HT1080 (cell line): ENCODE measurements at places on chromosomes 4 and X. TPM values are rescaled to one million over a fixed set of nuclear protein-coding genes. Genes with fewer than 3 reads are reported as not detected.
A peak's percentile ranks its signal among the peaks of the same experiment; 100 is the strongest.

The BMPR1B gene
- 3.2 and 4.7 TPM in 2 replicates for total RNA-seq

The HMGB2 gene
- total RNA-seq, result 293 and 294 TPM in 2 replicates

The SASH3 gene
- 0.03 TPM in 1 of 2 replicates, not detected in the other for total RNA-seq

The SULT1B1 gene
- 0.19 and 0.27 TPM in 2 replicates for total RNA-seq

The NR3C2 gene
- total RNA-seq, result 1.4 and 1.8 TPM in 2 replicates

The GEMIN8 gene
- total RNA-seq, result 10.5 and 10.7 TPM in 2 replicates

The CT45A2 gene
- 14.2 and 28.2 TPM in 2 replicates for total RNA-seq

The MAGEA2B gene
- 18.4 and 30.0 TPM in 2 replicates for total RNA-seq

DNA sequence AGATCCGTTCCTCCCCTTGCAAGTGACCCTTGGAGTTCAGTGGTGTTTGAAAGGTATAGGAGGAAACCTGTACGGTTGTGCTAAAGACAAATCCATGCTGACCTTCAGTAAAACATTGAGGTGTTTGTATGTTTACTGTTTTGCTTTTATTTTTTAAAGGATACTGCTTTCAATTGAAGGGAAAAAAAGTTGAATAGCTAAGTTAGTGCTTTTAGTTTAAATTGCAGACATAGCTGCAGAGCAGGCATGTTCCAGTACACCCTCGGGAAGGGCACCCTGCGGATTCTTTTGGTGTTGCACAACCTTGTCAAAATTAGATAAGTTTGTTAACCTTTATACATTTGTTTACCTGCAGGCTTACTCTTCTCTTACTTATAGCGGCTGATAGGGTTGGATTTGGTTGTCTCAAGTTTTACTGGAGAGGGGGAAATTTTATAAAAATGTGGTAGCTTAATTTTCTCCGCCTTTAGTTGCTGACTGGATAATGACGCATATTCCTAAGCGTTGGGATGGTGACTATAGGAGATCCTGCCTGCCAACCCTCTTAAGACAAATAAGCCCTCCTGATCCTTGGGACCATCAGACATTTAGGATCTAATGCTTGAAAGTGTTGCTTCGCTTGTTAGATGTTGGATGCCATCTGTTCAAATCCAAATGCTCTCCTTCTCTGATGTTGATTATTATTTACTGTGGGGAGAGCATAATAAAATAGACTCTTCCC, 2.0 kb downstream of the RAPGEF2 start:
- DNase-seq, result peak; percentile 65

GRCh38 chrX:53678667-53679066, 7.9 kb downstream of the HUWE1 start:
- no peak for DNase-seq

DNA sequence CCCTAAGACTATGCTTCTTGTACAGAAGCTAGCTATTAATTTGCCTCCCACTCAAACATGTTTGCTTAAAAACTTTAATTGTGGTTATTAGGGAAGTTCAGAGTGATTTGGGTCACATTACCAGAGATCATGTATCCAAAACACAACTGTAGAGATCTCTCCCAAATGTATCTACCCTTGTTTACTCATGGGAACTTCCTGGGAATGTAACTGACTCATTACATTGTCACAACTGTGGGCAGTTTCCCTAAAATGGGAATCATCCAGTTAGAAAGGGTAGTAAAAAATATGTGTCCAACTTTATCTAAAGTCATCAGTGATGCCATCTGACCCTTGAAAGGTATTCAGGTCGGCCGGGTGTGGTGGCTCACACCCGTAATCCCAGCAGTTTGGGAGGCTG, 40.3 kb upstream of the GLRA3 start:
- DNase-seq, result peak; percentile 37

- DNase-seq, result no peak
Measured at GRCh38 chr4:20249333-20249732, 2.4 kb upstream of the SLIT2 start.

DNA sequence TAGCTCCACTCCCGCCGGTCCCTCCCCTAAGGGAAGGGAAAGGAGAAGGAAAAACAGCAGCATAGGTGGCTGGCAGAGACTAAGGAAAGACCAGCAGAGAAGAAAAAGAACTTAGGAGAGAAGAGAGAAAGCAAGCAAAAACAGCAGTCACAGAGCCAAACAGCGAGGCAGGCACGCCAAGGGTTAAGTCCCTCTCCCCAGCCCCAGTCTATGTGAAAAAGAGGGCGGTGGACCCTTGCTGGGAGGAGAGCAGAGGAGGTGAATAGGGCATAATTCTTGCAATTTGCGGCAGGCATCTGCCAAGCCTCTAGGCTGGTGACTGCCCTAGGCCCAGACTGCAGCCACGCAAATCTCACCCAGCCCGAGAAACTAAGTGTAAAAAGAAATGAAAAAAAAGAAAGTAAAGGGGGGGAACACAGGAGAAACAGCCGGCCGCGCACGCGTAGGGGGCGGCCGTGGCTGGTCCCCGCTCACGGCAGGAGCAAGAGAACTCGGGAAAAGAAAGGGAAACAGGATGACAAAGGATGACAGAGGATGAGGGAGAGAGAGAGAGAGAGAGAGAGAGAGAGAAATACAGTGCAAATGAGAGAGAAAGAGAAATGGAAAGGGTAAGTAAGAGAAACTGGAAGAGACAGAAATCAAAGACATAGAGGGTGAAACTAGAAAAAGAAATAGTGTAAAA, 48.6 kb downstream of the MAGEA9 start:
- peak; percentile 24 for DNase-seq

DNA sequence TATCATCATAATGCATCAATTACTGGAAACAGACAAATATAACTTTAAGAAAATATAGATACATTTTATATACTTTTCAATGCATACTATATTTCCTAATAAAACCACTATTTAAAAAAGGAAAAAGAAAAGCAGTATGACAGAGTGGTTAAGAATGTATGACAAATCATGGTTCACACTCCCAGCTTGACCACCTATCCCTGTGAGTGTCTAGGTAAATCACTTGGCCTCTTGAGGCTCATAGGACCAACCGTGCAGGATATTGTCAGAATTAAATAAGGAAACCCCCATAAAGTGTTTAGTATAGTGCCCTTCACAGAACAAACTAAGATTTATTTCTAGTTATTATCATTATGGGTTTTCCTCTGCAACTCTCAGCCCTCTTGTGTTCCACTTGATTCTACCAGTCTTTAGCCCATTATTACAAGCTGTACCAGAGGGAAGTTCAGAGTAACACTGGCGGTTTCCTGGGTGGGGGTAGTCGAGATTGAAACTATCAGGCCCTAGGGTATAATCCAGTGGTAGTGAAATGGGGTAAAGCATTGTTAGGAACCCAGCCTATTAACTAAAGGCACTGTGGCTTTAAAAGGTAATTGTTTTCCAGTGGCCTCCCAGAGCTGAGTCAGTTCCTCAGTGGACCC, 55.5 kb upstream of the PAK3 start:
- DNase-seq, result peak; percentile 75

GRCh38 chr4:94175553-94176261, 32.0 kb upstream of the SMARCAD1 start:
- no peak for DNase-seq

GRCh38 chr4:148052448-148052847, 320.6 kb downstream of the ARHGAP10 start:
- DNase-seq, result no peak

- DNase-seq, result no peak
Measured at GRCh38 chr4:151804086-151804630, 43.4 kb upstream of the GATB start.
